ENCODE measurements at places on chromosomes 5 and 9.
A peak's percentile ranks its signal among the peaks of the same experiment; 100 is the strongest.

DNA sequence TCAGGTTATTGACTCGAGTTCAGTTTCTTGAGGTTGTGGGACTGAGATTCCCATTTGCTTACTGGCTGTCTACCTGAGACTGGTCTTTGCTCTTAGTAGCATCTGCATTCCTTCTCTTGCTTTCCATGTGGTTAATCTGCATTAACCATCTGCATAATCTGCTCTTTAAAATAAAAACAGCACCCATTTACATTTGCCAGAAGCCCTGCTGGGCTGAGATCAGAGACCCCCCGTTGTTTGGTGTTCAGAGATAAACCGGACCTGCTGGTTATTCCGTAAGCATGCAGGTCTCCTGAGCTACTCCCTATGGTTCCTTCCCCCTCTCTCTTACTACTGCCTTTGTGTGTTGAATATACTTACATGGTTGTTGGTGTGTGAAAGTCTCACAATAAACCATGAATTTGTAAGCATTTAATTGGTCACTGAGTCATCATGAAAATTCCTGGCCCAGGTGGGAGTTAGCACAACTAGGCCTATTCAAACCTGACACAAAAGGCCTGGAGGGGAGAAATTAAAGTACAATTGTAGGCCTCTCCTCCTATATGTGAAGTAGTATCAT, 396.7 kb downstream of the MRPS30 start:
- no peak for DNase-seq

DNA sequence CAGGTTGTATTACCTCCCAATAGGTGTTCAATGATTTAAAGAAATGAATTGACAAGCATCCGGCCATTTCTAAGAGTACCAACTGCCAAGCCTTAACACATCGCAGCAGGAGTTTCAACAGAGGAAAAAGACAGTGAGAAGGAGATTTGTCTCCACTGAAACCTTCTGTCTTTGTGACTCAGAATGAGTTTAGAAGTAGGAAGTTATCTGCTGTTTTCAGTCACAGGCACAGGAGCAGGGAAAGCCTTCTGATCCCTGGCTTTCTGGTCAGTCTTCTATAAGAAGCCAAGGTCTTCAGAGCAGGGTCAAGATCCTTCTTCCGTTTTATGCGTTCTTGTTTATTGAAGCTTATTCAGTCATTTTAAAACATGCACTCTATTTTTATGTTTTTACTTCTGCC, 390.7 kb upstream of the PCSK5 start:
- DNase-seq: no peak

- DNase-seq: peak; percentile 68
Measured at GRCh38 chr5:139710319-139711066, 62.3 kb downstream of the CXXC5 start.

GRCh38 chr5:116455061-116455460, 119.6 kb downstream of the SEMA6A start:
- DNase-seq: no peak

GRCh38 chr9:38309324-38310195, 82.9 kb upstream of the ALDH1B1 start:
- no peak for DNase-seq

DNA sequence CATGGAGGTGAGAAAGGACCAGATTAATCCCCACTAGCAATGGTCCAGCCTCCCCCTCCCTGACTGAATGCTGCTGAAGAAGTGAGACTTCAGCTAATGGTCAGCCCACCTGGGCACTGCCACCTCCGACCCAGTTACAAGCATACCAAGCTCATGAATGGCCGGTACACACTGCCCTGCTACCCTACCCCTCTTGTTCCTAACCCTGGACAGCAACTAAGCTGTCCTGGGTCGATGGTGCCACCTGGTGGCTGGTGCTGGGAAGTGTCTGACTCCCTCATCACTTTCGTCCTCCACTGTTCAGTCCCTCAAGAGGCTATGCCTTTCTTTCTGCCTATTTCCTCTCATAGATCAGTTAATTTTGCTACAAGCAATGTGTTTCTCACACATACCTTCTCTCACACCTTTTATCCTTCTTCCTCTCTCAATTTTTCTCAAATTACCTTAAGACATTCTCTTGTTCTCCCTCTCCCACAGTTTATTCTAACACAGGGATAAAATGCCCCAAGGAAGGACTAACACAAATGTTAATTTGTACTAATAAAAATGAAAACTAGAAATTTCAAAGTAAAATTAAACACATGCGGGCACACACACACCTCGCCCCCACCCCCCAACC, 42.4 kb downstream of the PAX5 start:
- DNase-seq: peak; percentile 76

DNA sequence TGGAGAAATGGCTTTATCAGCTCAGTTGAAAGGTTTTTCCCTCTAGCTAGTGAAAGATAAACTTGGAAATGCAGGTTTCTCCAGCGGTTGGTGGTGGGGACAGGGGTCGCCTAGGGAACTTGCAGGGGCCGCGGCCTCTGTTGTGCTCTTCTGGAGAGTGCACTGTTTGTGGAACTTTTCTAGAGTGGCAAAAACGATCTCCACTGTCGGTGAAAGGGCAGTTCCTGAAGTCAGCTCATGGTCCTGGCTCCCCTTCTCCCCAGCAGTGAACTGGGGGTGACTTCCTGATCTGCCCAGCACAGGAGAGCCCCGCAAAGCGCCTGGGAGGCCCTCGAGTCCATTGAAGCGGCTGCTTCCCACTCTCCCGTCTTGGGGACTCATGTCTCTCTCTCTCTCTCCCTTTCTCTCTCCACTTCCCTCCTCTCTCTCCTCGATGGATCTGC, 3.2 kb downstream of the IRX1 start:
- no peak for DNase-seq

DNA sequence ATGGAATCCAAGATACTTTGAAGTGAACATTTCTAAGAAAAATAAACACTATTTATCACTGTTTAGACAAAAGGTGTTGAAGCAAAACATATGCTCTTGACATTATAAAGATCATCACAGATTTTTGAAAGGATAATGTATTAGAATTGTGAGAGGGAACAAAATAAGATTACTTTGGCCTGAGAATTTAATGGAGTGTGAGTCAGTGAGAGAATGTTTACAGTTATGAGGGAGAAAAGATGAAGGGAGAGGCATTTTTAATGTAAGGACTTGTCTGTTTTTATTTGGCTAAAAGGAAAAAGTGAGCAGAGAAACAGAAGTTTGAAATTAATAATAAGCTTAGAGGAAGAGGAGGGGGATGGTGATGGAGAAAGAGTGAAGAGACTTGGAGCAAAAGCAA, 1010.1 kb downstream of the EFNA5 start:
- DNase-seq: no peak

GRCh38 chr5:158679221-158679641, 420.5 kb downstream of the EBF1 start:
- DNase-seq: no peak

DNA sequence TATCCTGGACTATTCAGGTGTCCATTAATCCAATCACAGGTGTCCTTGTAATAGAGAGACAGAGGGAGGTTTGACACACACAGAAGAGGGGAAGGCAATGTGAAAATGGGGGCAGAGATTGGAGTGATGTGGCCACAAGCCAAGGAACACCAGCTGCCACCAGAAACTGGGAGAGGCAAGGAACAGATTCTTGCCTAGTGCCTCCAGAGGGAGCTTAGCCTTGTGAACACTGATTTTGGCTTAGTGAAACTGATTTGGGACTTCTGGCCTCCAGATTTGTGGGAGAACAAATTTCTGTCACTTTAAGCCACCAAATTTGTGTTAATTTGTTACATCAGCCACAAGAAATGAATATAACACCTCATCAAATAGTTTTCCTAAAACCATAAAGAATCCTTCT, 416.2 kb downstream of the ENC1 start:
- DNase-seq: no peak

Measured in activated T-cell treated with anti-CD3 and anti-CD28 coated beads, Interleukin-2, amount 50 U/mL, for 48 hours (primary cell).